ENCODE measurements at places on chromosomes 7 and 10.
A peak's percentile ranks its signal among the peaks of the same experiment; 100 is the strongest.

DNA sequence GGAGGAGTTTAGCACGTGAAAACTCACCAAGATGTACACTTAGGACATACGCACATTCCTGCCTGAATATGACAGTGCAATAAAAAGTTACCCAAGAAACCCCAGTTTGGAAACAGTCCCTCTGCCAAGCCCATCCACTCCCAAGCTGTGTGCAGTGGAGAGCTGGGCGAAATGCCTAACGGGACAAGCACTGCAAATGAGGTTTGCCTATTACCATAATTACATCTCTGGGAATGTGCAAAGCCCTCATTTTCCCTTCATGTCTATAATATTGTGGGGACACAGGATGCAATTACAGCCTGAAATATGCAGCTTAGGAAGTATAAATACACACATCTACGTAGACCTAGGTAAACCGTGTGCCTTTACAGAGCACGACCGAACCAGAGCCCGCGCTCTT is 117.5 kb downstream of the PLXNA4 start:
- DNase-seq, result no peak

DNA sequence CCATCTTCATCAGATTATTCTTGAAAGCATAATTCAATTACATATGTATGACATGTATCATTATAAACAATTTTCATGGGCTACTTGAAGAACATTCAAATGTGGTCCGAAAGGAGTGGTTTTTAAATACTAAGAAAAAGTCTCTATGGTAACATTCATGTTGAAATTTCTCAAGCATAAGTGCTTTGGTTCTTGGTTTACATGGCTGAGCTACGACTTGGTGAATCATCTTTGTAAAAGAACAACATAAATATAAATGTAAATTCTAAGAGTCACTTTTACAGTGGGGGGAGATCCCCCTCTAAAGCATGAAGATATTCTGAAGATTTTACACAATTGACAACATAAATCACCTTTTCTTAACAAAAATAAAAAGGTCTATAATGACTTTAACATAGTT is 118.6 kb downstream of the MAGI2 start:
- no peak for DNase-seq

GRCh38 chr7:117901089-117901797 is 28.0 kb upstream of the CTTNBP2 start:
- DNase-seq, result no peak

DNA sequence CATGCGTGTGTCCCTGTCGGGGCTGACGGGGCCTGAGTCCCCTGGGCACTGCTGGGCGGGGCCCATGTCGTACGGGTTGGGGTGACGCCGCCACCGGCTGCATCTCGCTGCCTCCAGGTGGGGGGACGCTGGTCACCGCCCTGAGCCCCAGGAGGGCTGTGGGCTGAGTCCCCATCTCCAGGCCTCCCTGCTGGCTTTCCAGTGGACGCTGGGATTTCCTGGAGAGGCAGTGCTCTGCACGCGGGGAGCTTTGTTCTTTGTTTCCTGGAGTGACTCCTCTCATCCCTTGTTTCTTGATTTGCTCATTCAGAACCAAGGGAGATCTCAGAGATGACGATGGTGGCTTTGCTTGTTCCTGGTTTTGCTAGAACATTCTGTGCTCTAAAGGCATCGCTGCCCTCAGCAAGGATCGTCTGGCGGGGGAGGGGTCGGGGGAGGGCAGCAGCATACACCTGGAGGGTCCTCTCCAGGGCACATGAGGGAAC is 21.0 kb downstream of the PWWP2B start:
- no peak for DNase-seq

DNA sequence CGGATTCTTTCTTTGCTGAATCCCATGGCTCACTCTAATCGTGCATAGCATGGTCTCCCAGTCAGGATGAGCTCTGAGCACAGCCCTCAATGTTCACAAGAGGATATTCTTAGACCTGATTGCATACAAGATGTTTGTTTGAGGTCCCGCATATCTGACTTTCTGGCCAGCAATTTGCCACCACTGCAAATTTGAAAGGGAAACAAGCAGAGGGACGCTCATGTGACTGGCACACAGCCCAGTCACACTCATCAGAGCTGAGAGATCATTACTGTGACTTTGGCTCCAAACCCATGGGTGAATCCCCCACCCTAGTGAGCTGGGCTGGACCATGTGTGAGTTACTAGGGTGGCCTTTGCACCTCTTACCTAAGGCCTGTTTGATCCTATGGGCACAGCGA is 9.9 kb downstream of the TAS2R41 start:
- DNase-seq, result no peak

GRCh38 chr7:106501605-106502580 is 159.1 kb downstream of the CCDC71L start:
- no peak for DNase-seq

GRCh38 chr7:30332549-30332948 is 48.2 kb downstream of the ZNRF2 start:
- no peak for DNase-seq

- DNase-seq, result no peak
Observed at GRCh38 chr10:72108830-72109635, 20.7 kb upstream of the SPOCK2 start.

DNA sequence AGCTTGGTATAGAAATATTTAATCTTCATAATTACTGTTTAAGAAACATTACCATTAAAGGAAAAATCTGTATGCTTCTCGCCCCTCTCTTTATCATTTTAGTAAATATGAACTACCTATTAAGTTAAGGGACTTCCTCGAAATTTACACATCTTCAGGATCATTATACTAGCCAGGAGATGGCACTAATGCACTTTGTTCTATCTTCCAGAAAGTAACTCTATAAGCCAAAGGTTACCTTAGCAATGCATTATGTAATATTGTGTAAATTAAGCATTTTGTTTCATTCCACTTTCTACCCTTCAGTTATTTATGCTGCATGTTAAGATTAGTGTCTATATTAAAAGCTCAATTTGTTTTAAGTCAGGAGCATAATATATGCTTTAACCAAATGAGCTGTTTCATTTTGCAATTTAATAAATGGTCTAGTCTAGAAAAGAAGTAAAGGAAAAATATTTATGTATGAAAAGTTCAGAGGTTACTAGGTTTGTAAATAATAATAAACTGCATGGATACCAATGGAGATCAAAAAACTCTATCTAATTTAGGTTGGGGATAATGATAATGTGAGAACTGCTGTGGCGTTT is 128.5 kb downstream of the ANKRD7 start:
- DNase-seq, result no peak

- peak; percentile 5 for DNase-seq
Observed at GRCh38 chr7:71735961-71736556, 604.1 kb downstream of the GALNT17 start.

Measured in stimulated activated CD8-positive, alpha-beta memory T cell treated with anti-CD3 and anti-CD28 coated beads, Interleukin-7, amount 100 ng/mL, for 1 hour (primary cell).